ENCODE measurements at places on chromosomes 6 and 20.

GRCh38 chr20:58822748-58823730 lies 27.7 kb downstream of the GNAS-AS1 start:
- no peak for DNase-seq

- no peak for DNase-seq
Observed at GRCh38 chr6:161583584-161583983, 309.7 kb upstream of the AGPAT4 start.

- DNase-seq, result no peak
Observed at GRCh38 chr20:59743767-59744485, 139.6 kb downstream of the PHACTR3 start.

- no peak for DNase-seq
Observed at GRCh38 chr6:25694366-25694765, 42.4 kb downstream of the SCGN start.

DNA sequence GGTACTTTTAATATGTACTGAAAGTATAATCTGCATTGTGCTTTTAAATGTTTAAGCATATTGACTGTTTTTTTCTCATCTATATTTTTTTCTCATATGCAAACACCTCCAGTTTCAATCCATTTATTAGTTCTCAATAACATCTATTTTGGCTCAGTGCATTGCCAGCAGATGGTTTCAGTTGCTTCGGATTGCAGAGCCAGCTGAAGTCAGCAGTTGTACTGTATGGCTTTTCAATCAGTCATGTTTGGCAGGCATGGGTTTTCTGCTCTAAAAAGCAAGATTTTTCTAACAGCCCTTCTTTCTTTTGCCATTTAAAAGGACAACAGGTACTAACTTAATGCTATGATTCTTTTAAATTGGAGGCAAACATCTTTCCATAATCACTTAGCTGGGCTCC lies 121.2 kb downstream of the CD109 start:
- DNase-seq, result no peak

DNA sequence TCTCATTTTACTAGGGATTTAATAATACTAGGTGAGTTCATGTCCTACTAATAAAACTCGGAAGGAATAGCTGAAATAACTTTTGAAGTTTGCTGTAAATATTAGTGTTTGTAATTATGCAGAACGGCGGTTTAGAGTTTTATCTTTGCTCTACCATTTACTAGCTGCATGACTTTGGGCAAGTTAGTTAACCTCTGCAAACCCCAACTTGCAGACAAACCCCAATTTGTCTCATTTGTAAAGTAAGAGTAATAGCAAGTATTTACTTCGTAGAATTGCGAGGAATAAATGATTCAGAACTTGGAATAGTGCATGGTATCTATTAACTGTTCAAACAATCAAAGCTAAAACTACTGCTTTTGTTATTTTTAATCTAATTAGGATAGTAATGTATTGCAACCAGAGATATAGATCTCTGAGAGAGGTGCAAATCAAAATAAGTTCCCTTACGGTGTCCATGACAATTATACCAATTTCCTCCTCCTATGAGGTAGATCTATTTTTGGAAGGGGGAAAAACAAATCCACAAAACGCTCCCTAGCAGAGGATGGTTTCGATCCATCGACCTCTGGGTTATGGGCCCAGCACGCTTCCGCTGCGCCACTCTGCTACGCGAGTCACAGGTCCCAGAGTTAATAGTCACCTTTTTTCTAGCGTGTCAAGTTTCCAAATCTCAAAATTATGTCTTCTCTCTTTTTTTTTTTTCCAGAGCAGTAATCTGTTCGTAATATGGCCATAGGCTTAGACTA lies 35.1 kb upstream of the BTN3A2 start:
- DNase-seq, result no peak

DNA sequence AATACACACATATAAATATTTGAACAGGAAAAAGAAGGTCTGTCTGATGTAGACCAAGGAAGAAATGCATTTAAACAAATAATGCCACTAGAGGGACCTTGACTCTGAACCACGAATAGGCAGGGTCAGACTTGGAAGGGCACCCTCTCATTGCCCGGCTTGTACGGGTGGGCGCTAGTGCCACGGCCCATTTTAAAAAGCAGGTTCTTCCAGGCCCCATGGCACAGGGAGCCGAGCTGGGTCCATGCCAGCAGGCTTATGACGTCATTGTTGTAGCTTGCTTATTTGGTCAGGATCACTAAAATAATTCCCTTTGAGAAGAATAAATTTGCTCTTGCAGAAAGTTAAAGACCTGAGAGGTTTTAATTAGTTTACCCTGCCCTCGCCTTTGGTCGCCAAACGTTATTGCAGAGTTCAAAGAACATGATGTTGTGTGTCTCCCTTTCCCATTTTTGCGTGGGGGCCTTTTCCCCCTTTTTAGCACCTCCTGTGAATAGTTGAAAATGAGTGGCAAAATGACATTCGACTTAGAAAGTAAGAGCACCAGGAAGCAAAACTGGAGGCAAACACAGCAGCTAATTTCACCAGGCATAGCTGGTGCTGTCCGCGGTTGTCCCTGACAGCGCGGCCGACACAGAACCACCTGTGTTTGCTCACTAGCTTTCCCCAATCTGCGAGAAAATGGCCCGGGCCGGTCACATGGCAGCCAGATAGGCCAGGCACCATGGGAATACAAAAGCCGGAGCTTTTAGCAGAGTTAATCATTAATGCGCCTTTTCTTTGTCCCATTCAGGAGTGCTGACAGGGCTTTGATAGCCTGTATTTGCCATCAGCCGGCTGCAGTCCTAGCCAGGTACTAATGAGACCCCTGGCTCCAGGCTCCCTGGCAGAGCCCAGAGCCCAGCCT lies 93.8 kb downstream of the FOXA2 start:
- peak; percentile 42 for DNase-seq

All from ACHN (cell line).